ENCODE measurements at places on chromosomes 5 and 9.

- DNase-seq = no peak
These were observed 22.8 kb downstream of the RALGDS start for GRCh38 chr9:133098104-133098754.

GRCh38 chr5:115557667-115558387, 13.3 kb upstream of the FEM1C start:
- peak; percentile 46 for DNase-seq

- no peak for DNase-seq
These were observed 4.4 kb downstream of the TMOD1 start for GRCh38 chr9:97505845-97506244.

- DNase-seq = no peak
These were observed 109.9 kb upstream of the SLC30A5 start for GRCh38 chr5:68983959-68984358.

- DNase-seq = no peak
These were observed 791.1 kb upstream of the CDH10 start for GRCh38 chr5:25435882-25436281.

- DNase-seq = no peak
These were observed 324.4 kb downstream of the NDUFS4 start for GRCh38 chr5:53884844-53885243.

- no peak for DNase-seq
These were observed 113.7 kb downstream of the TRIO start for GRCh38 chr5:14256756-14257393.

DNA sequence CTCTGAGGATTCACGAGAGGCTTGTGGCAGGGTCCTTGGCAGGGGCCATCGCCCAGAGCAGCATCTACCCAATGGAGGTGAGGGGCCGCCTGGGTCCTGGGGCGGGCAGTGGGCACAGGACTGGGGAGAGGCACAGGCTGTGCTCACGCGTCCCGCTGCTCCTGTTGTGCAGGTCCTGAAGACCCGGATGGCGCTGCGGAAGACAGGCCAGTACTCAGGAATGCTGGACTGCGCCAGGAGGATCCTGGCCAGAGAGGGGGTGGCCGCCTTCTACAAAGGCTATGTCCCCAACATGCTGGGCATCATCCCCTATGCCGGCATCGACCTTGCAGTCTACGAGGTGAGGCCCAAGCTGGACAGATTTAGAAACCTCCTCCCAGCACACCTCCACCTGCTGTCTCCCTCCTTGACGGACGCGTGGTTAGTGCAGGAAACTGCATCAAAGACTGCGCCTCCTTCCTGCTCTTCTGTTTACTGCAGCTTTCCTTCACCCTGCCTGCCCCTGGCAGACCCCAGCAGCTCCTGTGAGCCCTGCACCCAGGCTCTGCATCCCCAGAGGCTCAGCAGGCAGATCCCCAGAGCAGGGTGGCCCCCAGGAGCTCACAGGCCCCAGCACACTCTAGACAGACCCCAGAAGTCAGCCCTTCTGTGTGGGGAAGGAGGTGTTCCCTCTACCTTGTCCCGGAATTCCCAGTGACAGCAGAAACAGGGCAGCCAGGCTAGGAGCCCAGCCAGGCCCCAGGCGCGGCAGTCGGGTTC, 21.2 kb downstream of the PTGES2 start:
- no peak for DNase-seq

DNA sequence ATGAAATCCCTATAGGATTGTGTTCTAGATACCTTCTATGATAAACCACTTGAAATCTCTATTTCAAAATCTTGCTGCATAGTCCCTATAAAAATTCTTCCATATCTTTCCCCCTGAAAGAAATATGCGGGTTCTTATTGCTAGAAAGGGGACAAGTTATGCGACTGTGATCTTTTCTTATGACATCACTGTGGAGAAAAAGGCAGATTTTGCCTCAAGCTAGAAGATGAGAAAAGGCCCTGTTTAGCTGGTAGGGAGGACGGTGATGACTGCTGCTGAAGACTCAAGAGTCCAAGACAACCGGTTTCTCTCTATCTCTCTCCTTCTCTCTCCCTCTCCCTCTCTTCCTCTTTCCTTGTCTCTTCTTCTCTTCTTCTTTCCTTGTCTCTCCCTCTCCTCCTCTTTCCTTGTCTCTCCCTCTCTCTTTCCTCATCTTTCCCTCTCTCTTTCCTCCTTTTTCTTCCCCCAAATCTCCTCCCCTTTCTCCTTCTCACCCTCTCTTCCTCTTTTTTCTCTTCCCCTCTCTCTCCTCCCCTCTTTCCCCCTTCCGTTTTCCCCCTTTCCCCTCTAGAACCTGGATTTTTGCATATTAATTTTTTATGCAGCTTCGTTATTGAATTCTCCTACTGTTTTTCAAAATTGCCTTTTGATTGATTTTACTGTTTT, 5.3 kb downstream of the OR2S2 start:
- no peak for DNase-seq

DNA sequence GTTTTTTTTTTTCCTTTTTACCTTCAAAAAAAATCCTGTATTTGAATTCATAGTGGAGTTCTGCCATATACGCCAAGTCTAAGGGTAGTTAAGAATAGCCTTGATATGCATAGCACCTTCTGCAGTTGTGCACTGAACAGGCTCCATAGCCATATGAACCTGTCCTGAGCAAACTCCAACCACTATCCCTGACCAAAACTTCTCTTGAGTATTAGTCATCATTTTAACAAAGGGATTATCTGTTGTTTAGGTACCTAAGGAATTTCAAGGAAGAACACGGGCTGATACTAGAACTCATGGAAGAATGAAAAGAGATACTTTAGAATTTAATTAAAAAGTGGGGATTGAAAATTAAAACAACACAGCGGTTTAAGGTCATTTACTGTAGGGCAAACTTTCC, 1.9 kb upstream of the FBXO38 start:
- DNase-seq = no peak

DNA sequence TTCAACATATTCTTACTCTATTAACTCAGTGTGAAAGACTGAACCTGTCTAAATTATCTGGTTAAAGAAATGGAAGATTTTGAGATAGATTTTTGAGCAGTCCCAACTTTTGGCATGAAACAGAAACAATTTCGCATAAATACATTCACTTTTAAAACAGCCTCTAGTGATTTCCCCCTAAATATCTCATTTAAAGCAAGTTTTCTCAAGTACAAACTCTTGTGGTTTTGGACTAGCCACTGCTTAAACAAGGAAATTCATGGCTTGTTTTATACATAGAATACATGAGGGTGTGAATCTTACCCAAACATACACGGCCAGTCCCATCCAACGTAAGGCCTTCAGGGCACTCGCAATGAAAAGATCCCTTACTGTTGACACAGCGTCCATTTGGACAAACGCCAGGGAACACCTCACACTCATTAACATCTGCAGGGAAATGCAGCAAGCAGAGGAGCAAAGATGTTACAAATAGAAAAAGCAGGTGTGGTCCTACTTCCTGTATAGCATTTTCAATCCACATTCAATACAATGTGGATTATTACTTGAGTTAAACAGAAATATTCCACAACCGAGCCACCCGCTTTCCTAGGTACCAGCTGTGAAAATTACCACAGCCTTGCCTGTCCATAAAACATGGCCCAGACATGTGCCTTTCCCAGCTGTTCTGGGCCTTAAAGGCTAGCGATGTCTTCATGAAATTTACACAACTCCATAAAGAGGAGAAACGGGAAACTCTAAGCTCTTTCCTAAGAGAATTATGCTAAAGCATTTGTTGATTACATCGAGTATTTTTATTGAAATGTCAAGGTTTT, 188.8 kb downstream of the FBN2 start:
- no peak for DNase-seq

All from brain microvascular endothelial cell (primary cell).